ENCODE measurements at places on chromosomes 16 and 17. TPM values are rescaled to one million over a fixed set of nuclear protein-coding genes. Genes with fewer than 3 reads are reported as not detected.

The SULT1A4 gene
- total RNA-seq = 39.2 TPM

The FOXF1 gene
- 6.6 TPM for total RNA-seq

The CD19 gene
- 0.46 TPM for total RNA-seq

The CEP295NL gene
- 2.9 TPM for total RNA-seq

The TBC1D26 gene
- not detected for total RNA-seq

The MYH3 gene
- total RNA-seq = 2.3 TPM

The SLC5A11 gene
- 0.28 TPM for total RNA-seq
